ENCODE measurements at places on chromosomes 3 and 15. TPM values are rescaled to one million over a fixed set of nuclear protein-coding genes. Genes with fewer than 3 reads are reported as not detected.

MUSTN1 gene
- total RNA-seq = 0.13 TPM

B3GALNT1 gene
- total RNA-seq = 21.2 TPM

CIDEC gene
- not detected for total RNA-seq

SAMD7 gene
- total RNA-seq = not detected

ISL2 gene
- total RNA-seq = not detected

IL5RA gene
- total RNA-seq = not detected

RAMAC gene
- 25.8 TPM for total RNA-seq

FBXO40 gene
- total RNA-seq = not detected

CFAP91 gene
- 0.72 TPM for total RNA-seq

TMEM212 gene
- not detected for total RNA-seq

CTXND1 gene
- not detected for total RNA-seq

SCAANT1 gene
- not detected for total RNA-seq

TAMM41 gene
- total RNA-seq = 5.0 TPM

GNAT1 gene
- total RNA-seq = not detected
